MG63 (cell line): ENCODE measurements at places on chromosomes 5 and 9.

DNA sequence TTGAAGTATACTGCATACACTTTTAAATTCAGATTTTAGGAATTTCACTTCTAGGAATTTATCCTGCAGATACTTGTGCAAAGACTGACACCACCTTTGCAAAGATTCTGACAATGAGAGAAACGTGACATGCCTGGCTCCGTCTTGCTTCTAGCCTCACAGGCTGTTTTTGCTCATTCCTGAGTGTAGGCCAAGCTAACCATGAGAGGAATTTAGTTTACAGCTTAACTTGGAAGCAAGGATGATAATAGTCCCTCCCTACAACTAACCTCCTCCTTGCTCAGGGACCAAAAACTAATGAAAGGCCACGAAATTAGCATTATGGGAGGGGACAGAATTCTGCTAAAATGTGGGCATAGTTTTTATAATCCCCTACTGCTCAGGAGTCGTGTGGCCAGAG, 31.1 kb downstream of the C5orf22 start:
- DNase-seq = no peak

DNA sequence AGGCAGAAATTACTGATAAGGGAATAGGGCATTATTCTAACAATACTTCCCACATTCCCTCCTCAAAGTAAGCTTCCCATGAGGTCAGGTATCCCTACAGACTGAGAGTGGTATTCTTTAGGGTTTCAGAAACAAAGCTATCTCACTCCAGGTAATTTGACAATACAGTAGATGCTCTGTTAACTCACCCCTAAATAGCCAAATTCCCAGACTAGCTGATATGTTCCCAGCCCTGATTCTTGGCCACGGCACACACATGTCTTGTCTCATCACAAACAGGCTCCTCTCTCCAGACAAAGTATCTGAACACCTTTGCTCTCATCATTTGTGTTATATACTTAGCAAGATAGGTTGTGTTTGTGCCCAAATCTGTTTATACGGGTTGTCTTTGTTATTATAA, 139.9 kb downstream of the ZNF608 start:
- no peak for DNase-seq

DNA sequence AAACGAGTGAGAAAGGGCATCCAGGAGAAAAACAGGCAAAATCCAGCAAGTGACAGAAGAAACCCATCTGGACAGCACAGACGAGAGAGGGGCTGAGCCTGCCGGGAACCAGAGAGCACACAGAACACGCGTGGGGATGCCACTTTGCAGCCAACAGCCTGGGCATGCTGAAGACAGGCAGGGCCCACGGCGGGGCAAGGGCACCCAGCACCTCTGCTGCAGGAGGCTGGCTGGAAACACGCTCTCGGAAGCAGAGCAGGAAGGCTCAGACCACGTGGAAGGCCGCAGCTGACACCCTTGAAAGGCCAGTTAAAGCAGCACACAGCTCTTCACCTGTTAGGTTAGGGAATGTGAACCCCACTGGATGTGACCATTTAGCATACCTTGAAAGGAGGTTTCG, 76.1 kb downstream of the SECISBP2 start:
- no peak for DNase-seq

GRCh38 chr5:155726267-155726666, 600.7 kb upstream of the SGCD start:
- DNase-seq = peak; percentile 24

DNA sequence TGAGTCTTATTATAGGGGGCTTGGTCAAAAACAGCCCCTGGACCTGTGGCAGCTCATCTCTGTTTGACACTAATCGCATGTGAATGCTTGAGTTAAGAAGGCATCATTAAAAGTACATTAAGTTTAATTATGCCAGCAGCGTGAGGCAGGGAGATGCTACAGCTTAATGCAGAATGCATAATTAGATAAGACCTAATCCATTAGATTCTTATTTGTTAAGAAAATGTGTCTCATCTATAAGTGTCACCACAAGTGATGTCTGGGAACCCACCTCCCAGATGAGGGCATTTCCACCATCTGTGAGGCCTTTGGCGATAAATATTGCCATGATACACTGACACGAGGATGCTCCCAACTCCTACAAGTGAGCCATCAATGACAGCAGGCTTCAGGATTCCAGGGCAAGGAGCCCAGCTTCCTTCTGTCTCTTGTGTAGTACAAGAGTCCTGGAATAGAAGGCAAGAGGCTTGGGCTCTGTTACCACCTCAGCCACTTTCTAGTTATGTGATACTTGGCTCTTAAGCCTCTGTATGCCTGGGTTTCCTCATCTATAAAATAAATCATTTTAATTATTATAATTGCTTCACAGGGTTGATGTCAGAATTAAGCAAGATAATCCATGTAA, 202.7 kb downstream of the FAM114A2 start:
- DNase-seq = no peak

DNA sequence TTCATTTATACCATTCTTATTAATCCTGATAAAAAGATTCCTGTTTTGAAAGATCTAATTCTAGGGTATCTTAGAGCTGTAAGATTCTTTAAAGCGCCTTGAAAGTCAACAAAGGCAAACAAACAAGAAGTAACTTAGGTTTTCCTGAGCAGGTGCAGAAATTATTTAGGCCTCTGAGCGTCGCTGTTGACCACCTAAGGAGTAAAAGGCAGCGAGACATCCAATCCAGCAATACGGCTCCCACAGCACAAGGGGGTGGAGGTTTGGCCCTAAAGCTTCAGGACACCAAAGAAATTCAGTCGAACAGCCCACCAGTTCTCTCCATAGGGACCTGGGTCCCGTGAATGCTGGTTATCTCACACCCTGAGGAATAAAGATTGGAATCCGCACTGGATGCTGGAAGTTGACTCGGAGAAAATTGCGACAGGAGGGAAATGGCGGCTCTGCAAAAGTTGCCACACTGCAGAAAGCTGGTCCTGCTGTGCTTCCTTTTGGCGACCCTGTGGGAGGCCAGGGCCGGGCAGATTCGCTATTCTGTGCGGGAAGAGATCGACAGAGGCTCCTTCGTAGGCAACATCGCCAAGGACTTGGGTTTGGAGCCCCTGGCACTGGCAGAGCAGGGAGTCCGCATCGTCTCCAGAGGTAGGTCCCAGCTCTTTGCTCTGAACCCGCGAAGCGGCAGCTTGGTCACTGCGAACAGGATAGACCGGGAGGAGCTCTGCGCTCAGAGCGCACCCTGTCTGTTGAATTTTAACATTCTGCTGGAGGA, at the start of gene PCDHGA2:
PCDHGA2 (plus strand) TSS at position 223 of the 769 bp plus-strand sequence.
- DNase-seq = no peak

DNA sequence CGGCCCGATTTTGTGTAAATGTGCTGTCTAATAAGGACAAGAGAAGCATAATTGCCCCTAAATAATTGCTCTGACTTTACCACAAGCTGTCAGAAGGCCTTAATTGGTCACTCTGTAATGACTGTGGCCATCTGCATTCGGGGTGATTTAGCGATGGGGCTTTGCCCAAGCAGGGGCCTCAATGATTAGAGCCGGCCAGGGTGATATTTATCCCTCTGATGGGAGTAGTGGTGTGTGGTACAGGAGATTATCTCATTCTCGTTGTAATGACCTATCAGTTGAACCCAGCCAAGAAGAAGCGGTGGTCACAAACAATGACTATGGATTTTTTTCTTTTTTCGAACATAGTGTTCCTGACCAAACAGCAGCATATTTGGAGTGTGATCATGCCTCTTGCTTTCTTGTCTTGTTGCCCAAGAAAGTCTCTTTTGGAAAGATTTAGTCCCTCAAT, 72.0 kb upstream of the SAP30L start:
- DNase-seq = no peak

DNA sequence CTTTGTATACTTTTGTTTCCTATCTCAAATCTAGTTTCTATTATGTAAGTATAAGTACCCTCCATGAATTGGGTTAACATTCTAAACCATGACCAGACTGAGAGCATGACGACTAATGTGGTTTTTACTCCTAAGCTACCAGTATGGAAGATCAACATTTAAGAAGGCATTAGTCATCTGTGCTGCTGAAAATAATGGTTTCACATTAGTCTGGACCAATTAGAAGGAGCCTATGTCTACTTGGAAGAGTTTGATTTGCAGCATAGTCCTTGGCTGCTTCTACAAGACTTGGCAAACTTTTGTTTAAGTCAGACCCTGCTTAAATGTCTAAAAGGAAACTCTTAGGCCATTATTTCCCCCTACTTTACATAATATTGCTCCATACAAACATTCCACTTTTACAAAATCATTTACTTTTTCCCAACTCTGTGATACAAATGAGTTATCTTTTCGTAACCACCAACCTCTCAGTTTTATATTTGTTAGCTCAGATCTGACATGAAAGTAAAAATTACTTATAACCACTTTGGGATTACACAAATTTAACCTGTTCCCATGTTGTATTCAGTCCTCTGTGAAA, 186.7 kb downstream of the COMMD10 start:
- no peak for DNase-seq

DNA sequence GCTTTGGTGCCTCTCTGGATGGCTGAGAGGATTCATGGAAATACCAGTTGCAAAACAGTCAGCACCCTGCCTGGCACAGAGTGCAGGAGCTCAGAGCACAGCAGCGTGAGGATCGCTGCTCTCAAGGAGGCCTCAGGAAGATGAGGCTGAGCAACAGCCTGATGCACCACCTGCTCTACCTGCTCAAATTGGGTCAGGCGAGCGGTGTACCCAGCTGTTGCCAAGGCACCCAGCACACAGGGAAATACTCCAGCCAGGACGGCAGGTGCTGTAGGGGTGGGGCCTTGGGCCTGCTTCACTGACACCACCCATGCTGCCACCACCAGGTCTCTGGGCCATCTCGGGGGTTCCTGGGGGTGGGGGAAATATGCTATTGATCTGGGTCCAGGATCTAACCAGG, 4.3 kb downstream of the EEIG1 start:
- DNase-seq = no peak
